RCC 7860 (cell line): ENCODE measurements at places on chromosomes 2 and 18.

DNA sequence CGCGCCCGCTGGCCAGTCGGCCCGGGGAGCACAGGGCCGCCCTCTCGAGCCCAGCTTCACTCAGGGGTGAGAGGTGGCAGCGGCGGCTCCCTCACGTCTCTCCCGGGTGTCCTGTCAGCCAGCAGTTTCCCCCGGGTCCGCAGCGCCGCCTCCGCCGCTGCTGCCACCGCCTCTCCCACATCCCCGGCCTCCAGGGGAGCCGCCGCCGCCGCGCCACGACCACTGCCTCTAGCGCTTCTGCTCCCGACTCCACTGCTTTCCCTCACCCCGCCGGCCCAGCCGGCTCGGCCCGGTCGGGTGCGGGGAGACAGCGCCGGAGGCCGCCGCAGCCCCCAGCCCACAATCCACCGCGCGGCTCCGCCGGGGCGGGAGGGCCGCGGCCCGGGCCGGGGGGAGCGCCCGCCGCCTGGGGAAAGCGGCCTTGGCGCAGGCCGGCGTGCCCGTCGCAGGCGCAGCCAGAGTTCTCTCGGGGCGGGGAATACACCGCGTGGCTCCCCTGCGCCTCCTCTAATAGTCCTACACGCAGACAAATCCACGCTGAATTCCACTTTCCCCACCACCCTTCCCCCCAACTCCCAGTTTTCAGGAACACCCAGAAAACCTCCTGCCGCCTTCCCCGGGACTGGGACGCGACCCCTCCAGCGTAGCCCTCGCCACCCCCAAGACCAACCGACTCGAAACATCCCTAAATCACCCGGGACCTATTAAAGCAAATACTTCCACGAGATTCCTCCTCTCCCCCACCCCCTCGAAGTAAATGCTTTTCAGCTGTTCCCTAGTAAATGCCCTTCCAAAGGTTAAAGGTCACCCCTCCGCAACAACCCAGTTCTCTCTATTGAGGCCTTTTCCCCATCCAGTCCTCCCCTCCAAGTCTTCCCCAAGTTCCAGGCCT lies at the start of gene VPS54:
VPS54 (minus strand) TSS at position 346 of the 892 bp plus-strand sequence. CDS start 35,429 bp downstream, outside the sequence.
- peak; percentile 19 for DNase-seq

GRCh38 chr2:172086241-172087206 lies 1.2 kb downstream of the DLX1 start:
- DNase-seq = no peak

- DNase-seq = peak; percentile 68
Observed at GRCh38 chr18:57737400-57738060, 65.6 kb downstream of the ATP8B1 start.

- no peak for DNase-seq
Observed at GRCh38 chr18:22318745-22319407, 98.8 kb downstream of the CTAGE1 start.

DNA sequence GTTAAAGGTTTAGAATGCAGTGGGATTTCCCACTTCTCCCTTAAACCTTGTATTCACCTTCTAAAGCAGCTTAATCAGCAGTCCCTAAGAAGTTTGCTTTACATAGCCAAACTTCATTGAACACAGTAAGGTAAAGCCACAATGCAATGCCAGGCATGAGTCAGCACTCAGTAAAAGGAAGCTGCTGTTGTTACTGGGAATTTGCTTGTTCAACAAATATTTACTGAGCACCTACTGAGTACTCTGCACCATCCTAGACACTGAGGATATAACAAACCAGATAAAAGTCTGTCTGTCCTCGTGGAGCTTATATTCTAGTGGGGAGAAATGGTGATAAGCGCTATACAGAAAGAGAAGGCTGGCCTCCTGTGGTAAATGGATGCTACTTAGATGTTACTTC lies 162.7 kb downstream of the PKP4 start:
- DNase-seq = peak; percentile 67

DNA sequence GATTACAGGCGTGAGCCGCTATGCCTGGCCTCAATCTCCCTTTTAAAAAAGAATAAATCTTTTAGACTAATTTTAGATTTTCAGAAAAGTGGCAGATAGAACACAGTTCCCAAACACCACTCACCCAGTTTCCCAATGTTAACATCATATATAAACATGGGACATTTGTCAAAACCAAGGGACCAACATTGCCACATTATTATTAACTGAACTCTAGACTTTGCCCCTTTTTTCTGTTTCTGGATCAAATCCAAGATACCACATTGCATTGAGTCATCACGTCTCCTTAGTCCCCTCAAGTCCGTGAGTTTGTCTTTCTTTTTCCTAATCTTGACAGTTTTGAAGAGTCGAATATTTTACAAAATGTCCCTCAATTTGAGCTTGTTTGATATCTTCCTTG lies 2.4 kb downstream of the C2orf42 start:
- no peak for DNase-seq

GRCh38 chr2:197498937-197499593 lies 575 bp downstream of the HSPD1 start:
- DNase-seq = peak; percentile 45

DNA sequence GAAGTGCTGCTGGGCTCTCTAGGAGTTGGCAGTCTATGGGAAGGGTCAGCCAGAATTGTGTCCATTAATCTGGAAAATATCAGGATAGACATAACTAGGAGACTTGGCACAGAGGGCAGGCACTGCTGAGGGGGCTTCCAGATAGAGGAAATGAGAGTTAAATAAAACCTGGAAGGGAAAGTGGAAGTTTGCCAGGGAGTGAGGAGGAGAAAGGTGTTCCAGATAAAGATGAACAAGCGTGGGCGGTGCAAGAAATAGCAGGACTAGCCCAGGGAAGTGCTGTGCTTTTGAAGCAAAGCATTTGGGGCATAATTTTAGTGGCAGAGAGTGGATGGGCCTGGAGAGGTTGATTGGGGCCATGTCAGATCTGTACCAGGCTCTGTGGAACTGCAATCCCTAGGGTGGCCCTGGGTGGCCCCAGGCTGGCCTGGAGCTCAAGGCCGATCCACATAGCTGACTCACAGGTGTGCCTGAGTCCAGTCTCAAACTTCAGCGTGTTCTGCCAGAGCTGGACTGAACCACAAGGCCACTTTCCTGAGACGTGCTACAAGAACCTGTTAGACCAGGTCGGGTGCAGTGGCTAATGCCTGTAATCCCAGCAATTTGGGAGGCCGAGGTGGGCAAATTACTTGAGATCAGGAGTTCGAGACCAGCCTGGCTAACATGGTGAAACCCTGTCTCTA lies 26.9 kb downstream of the GALM start:
- DNase-seq = no peak

GRCh38 chr2:3704692-3705091 lies 1.3 kb downstream of the DCDC2C start:
- no peak for DNase-seq

DNA sequence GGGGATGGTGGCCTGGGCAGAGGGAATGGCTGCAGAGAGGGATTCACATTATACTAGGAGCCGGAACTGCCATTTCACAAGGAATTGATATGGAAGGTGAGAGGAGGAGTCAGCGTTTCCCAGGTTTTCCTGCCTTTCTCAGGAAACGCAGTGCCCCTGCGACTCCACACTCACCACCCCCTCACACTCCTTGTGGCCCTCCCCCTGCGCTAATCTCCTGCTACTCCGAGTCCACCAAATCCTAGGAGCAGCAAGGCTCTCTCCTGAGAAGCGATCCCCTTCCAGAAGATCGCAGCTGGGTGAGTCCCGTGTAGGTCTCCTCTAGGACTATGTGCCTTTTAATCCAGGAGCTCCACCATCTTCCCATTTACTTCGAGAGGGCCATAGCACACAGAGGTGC lies 140.6 kb downstream of the VAPA start:
- DNase-seq = no peak

DNA sequence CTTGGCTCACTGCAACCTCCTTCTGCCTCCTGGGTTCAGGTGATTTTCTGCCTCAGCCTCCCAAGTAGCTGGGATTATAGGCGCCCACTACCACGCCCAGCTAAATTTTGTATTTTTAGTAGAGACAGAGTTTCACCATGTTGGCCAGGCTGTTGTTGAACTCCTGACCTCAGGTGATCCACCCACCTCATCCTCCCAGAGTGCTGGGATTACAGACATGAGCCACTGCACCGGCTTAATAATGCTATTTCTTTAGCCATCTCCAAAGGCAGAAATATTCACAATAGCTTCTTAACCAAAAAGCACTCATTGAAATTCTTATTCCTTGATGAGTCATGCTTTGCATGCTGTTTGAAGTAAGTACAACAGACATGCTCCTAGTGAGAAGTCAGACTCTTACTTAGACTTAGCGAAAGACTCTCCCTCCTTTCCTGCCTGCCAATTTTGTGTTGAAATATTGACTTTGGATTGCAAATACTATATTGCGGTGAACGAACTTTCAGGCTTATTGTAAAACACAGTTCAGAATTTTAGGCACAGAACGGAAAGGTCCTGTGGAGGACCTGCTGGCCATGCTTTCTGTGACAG lies 4.4 kb downstream of the ACTR3 start:
- DNase-seq = peak; percentile 77

DNA sequence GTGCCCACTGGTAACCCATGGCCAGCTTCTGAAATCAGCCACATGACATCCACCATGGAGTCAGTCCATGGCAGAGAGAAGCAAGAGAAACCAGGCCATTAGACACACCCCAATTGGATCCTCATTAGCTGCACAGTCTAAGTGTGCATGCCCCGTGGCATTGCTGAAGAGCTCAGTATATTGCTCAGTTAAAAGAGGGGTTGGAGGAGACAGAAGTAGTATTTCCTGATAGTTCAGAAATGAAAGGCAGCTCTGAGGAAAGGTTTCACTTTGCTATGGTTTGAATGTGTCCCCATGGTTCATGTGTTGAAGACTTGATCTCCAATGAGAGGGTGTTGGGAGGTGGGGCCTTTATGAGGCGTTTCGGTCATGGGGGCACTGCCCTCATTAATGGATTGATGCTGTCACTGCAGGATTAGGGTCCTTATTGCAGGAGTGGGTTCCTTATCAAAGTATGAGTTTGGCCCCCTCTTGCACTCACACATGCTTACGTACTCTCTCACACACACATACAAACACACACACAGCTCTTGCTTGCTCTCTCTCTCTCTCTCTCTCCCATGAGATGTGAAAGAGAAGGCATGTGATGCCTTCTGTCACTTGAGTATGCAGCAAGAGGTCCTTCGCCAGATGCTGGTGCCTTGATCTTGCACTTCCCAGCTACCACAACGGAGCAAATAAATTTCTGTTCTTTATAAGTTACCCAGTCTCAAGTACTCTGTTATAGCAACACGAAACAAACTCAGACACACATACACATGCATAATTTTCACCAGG lies 58.0 kb downstream of the TMEM163 start:
- DNase-seq = no peak

DNA sequence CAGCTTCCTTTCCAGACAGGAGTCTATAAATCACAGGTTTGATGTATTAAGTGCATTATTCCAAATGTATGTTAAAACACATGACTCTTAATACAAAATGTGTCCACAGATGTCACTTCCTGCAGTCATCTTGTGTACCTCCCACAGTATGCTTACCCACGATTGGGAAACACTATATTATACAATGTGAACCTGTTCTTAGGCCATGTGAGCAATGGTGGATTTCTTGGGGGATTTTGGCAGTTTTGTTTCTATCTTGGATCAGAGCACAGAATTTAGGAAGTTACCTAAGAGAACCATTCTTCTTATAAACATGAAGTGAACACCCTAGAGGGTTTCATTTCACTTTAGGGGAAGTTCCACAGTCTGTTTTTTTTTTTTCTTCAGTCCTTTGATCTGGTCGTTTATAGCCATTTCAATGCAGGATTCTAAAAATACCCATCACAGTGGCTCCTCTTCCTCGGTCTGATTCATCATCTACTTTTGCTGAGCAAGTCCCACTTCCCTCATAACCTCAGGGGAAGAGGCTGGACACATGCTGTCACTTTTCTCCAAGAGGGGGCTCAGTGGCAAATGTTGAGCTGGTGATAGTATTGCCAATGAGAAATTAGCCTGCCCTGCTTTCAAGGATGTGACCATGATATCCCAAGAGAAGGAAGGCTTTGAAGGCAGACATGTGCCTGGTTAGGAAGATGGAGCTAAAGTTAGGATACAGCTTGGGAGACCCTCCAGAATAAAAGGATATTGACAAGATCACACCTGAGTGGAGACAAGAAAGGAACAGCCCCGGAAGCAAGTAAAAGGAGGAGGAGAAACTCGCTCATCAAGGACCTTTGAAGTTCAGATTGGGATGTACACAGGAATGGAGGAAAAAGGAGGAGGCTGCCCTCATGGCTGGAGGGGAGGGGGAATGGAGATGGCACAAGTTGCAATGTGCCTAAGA lies 22.6 kb downstream of the PLEK start:
- DNase-seq = no peak

DNA sequence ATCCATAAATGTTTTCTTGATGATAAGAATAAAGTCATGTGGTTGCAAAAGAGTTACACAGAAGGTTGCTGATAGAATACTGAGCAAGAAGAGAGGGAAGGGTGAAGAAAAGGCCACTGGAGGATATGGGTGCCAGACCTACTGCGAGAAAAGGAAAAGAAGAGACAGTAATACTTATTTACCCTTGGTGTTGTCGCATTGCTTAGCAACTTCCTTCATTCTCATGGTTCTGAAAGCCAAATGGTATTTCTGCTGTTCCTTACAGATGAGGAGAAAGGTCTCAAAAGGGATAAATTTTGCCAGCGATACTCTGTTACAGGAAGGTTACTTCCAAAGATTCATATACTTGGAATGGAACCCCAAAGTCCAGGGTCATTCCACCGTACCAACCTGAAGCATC lies 62.5 kb downstream of the LHCGR start:
- DNase-seq = no peak

DNA sequence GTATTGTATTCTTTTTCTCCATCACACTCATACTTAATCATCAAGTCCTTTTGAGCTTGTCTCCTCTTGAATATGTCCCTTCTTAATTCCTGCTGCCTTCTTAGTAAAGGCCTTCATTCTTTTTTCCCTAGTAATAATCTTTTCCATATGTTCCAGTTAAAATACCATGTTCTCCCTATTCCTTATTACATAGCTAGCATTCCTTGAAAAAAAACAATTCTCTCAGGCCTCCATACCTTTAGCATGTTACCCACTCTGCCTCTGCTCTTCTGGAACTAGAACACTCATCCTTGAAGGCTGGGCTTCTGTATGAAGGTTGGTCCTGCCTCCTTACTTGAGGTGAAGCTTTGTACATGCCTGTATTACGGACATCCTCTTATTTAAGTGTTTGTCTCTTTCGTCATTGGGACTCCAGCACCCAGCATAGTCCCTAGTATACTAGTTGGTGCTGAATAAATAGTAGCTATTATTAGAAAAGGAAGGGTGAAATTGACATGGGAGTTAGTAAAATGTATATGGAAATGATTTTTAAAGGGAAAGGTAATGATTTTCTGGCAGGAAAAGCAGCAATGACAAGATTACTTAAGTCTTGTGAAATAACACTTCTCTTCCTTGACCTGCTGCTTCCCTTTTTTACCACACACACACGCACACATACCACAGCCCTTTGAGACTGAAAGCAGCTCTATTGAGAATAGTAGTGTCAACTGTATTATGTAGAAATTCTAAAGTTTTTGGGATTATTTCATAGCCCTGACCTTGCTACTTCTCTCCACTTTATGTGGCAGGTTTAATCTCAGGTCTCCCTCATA lies 45.6 kb downstream of the REL start:
- no peak for DNase-seq

- no peak for DNase-seq
Observed at GRCh38 chr2:95005726-95006125, 19.8 kb upstream of the MAL start.

- DNase-seq = no peak
Observed at GRCh38 chr18:28365411-28365831, 188.5 kb upstream of the CDH2 start.

- no peak for DNase-seq
Observed at GRCh38 chr2:64019975-64020528, 824 bp upstream of the VPS54 start.
